ENCODE measurements at places on chromosomes 2 and 18.

GRCh38 chr2:11754700-11755015 is 8.2 kb downstream of the LPIN1 start:
- no peak for DNase-seq

DNA sequence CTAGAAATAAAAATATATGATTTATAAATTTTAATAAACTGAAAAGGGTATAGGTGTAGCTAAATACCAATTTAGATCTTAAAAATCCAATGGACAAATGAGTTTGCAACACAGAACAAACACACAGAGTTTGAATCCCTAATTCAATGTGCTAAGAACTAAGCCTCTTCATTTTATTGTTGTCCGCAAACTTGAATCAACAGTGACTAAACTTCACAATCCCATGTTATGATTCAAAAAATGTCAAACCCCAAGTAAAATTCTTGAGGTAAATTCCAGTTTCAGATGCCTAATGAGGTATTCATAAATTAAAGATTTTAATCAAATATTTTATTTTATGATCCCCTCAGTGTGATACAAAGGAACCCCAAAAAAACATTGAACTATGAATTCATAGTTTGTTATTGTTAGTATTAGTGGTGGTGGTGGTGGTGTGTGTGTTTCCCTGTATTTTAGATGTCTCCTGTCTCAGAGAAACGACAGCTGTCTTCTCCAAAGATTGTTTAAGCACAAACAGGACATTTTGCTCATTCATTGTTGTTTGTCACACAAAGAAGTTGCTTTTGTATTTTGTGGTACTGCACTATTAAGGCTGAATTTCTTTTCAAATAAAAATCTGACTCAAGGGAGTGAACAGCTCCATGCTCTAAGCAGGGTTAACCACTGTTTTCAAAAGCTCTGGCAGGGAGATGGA is 259.8 kb downstream of the OSR1 start:
- DNase-seq, result no peak

GRCh38 chr2:32553829-32554432 is 73.9 kb upstream of the TTC27 start:
- DNase-seq, result peak; percentile 7

- no peak for DNase-seq
Measured at GRCh38 chr2:207422380-207422779, 107.4 kb upstream of the CREB1 start.

DNA sequence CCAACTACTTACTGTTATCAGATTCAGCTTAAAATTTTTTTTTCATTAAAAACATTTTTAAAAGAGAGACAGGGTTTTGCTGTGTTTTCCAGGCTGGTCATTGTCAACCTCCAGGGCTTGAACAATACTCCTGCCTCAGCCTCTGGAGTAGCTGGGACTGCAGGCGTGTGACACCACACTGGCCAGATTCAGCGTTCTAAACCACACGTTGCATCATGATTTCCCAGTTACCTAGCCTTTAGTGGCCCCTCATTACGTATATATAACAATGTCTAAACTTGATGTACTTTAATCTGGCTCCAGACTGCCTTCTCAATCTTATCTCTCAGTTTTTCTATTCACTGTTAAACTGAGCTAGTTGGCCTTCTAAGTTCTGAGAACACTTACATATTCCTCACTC is 89.6 kb downstream of the COMMD1 start:
- no peak for DNase-seq

- DNase-seq, result no peak
Measured at GRCh38 chr2:160254189-160254762, 54.2 kb upstream of the ITGB6 start.

- DNase-seq, result no peak
Measured at GRCh38 chr18:42893977-42894376, 221.5 kb downstream of the RIT2 start.

DNA sequence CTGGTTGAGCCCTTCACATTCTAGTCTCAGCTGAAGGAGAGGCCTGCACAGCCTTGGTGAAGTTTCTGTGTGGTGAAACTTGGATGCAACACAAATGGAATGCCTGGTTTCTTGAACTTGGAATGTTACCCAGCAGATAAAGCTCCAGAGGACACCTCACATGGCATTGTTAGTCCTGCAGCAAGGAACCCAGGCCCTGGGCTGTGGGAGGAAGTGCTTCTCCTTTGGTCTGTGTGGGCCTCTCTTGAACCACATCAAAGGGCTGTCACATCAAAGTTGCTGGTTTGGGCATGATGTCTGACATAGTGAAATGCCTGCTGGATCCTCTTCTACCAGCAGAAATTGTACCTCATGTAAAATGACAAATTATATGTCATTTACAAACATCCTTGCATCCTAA is 198.5 kb downstream of the FHOD3 start:
- DNase-seq, result no peak

GRCh38 chr2:201320701-201321100 is 36.4 kb downstream of the FLACC1 start:
- no peak for DNase-seq

GRCh38 chr2:226408141-226408540 is 391.5 kb downstream of the IRS1 start:
- DNase-seq, result no peak
